Left renal pelvis (tissue), 4 donors: ENCODE measurements at places on chromosomes 7 and 10. TPM values are rescaled to one million over a fixed set of nuclear protein-coding genes. Genes with fewer than 3 reads are reported as not detected.

- DNase-seq = no peak
Measured at GRCh38 chr10:88794731-88795130, 7.8 kb upstream of the LIPM start.

DNA sequence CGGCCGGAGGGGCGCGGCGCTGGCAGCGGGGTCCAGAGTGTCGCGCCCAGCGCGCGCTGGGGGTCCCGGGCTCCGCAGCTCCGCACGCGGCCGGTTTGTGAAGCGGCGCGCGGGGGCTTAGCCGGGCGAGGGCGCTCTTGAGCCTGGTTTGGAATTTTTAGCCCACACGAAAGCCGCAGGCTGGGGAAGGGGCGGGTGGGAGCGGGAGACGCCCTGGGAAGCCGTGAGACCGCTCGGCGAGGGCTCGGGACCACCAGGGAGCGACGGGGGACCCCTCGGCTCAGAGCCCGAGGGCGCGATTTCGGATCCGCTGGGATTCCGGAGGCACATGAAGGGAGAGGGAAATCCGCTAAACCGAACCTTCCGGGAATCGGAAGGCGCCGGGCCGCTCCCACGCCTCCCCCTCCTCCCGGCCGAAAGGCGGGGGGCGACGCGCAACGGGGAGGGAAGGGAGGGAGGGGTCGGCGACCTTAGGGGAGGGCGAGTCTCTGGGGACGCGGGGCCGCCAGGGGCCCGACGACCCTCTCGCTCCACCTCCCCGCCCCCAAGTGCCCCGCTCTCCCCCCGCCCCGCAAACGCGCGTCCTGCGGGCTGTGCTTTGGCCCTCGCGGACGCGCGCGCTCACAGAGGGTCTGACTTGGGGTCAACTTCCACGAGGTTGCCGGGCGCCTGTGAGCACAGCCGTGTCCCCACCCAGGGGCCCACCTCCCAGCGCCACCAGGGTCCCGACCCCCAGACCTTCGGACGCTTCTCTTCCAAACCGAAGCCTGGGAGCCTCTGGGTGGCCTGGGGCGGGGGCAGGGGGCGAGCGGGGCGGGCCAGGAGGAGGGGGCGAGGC, 5.1 kb upstream of the ELFN1 start:
- DNase-seq = peak; percentile 78

GRCh38 chr10:128167926-128168520, 41.8 kb upstream of the MKI67 start:
- DNase-seq = no peak

DNA sequence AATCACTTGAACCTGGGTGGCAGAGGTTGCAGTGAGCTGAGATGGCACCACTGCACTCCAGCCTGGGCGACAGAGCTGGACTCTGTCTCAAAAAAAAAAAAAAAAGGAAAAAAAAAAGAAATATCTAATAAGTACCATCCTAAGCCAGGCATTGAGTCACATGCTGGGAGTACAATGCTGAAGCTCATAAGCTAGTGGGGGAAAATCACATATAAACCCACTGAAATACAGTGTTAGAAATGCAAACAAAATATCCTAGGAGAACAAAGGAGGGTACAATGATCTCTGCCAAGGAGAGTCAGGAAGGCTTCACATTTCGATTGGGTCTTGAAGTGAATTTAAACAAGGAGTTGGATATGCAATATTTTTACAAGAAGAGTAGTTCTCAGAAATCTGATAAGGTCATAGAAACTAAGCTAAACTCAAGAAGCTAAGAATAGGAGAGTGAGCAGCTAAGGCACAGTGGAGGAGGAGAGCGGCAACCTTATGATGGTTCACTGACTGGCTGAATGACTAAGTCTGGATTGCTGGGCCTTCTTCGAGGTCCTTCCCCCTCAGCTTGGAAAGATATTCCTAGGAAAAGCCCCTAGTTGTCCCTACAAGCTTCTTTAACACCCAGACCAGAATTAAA, 115.5 kb downstream of the PHTF2 start:
- no peak for DNase-seq

GPRIN2 gene
- 1.9 TPM for polyA plus RNA-seq

SH3PXD2A gene
- 32.1 TPM for polyA plus RNA-seq

LIPK gene
- not detected for polyA plus RNA-seq
